ENCODE measurements at places on chromosomes 3 and 15.
A peak's percentile ranks its signal among the peaks of the same experiment; 100 is the strongest.

- no peak for DNase-seq
These were observed 315.9 kb upstream of the TBL1XR1 start for GRCh38 chr3:177512945-177513814.

GRCh38 chr15:91944331-91944730 is 90.8 kb downstream of the SLCO3A1 start:
- DNase-seq: no peak

DNA sequence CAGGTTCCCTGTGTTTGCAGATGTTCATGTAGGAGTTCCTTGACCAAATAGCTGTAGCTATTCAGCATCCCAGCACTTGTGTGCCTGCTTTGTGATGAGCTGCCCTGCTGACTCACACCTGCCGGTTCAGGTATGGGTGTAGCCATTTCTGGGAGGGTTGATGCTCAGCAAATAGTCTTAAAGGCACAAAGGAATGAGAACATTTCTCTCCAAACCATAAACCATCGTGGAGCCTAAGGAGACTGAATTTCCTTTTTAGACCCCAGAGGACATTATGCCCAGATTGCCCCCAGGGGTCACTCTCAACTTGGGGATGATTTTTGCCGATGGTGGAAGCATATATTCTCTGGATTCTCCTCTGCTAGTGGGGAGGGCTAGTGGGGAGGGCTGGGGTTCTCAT is 80.6 kb downstream of the ADAMTSL3 start:
- DNase-seq: no peak

DNA sequence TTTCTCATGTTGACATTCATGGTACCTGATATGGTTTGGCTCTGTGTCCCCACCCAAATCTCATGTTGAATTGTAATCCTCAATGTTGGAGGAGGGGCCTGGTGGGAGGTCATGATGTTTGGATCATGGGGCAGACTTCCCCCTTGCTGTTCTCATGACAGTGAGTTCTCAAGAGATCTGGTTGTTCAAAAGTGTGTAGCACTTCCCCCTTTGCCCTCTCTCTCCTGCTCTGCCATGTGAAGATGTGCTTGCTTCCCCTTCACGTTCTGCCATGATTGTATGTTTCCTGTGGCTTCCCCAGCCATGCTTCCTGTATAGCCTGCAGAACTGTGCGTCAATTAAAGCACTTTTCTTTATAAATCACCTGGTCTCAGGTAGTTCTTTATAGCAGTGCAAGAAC is 3.3 kb upstream of the UBL7 start:
- DNase-seq: no peak

DNA sequence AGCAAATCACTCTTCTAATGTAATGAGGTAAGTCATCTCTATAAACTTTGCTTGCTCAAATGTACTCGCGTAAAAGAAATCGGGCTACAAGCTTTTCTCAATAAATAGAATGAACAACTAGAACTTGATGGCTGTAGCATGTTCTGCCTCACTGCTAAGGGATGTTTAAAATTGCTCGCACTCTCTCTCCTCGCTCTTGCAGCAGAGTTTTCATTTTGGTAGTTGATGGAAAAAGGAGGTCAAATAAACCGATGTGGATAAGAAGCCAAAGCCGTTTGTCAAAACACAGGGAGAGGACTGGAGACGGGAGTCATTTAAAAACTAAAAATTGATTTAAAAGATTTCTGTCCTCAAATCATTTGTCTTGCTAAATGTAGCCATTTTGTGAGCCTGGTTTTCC is 53.3 kb downstream of the ANXA2 start:
- no peak for DNase-seq

GRCh38 chr3:50172626-50173220 is 17.6 kb downstream of the SEMA3F start:
- DNase-seq: no peak

DNA sequence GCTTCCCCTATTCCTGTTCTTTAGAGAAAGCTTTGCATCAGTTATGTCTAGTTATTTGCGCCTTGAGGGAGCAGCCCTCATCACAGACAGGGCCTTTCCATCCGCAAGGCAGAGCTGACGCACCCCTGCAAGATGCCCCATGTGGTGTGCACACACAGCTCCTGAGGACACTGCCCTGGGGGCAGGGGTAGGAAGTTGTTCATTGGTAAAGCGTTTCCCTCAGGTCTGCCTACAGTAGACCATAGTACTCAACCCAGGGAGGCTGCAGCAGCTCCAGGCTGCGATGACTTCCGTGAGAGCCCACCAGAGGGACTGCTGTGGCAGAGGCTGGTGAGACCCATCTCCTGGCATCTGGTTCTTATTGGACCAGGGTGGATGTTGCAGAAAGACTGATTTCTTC is 55.1 kb upstream of the PLXNA1 start:
- peak; percentile 34 for DNase-seq

DNA sequence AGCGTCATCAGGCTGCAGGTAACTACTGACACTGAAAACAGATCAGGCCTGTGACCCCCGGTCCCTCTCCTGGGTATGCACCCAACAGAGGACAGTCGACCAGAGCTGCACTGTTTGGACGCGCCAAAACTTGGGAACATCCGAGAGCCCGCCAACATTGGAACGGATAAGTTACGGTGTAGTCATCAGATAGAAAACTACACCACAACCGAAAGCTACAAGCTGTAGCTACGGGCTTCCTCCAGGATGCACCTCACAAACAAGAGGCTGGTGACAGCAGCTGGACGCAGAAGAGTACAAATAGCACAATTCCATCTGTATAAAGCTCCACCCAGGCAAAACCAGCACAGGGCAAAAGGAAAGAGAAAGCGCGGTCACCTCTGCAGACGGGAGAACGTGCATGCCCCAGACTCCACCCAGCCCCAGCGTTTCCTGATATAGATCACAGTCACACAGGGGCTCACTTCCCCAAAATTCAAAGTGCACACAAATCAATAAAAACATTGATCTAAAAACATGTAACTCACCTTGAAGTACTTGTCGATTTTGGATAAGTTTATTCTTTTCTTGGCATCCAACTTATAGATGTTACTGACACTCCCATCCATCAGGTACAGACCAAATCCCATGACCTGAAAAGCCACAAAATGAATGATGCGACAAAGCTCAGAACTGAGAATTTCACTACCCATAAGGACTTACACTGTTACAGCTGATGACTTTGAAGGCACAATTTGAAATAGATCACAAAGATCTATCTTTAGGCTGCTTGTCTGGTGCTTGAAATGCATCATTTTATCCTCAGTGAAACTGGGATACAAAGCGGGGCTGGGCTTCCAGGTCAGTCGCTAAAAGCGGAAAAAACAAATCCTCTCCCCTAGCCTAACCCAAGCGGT is 43.3 kb downstream of the CYFIP1 start:
- no peak for DNase-seq

- no peak for DNase-seq
These were observed 184.6 kb downstream of the GOLGA6L6 start for GRCh38 chr15:20356911-20357480.

DNA sequence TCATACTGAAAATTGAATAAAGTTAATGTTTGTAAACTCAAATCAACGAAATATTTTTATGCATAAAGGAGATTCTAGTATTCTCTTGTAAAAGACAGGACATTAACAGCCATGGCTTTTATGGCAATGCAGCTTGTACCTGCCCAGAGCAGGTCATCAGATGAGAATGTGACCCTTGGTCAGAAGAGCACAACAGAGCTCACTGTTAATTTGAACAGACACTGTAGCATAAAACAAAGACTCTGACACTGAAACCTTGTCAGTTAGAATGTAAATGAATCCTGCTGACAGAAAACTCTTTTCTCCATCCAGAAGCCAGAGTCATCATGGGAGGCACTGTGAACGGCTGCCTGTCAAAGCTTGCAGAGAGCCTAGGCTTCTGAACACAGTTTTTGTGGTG is 410.6 kb downstream of the RAP2B start:
- no peak for DNase-seq

DNA sequence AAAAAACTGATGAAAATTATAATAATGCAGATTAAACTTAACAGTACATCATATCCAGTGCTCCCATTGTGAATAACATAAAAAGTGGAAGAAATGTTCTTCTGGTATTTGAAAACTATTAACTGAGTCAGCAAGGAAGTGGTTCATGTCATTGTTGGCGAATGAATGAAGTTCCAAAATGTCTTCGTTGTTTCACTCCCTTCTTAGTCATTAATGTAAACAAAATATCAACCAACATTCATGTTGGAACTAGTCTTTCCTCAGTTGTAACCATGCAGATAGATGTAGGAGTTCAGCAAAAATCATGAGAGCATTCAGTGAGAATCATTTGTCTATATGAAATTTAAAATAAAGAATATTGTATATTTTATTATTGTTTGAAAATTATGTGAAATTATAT is 44.1 kb upstream of the ICE2 start:
- DNase-seq: peak; percentile 47

DNA sequence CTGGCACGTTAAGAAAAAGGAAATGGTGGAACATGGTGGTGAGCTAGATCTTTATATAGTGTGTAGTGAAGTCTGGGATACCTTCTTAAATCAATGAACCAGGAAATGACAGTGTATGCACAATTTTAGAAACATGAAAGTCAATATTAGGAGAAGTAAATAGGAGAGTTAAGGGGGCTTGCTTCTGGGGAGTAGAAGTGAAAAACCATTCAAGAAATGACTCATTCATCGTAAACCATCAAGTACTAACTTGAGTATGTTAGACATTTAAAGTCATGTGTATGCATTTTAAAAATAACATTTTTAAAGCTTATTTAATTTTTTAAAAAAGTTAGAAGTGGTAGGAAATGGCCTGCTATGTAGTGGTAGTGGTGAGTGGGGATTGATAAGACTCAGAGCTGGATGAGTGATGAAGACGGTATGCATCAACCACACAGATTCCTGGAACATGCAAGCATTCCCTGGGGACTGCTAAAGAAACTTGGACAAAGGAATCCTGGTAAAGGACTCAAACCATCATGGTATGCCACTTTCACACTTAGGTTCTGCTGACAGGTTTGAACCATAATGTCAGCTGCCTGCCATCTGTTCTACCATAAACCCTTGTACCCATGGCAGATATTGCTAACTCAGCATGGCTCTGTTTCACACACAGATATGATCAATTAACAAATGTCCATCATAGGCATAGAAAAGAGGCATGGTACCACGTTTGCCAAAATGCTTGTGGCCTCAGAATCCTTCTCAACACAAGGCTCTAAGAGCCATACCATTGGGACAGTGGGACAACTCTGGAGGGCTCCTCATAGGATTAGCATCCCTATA is 28.9 kb upstream of the MITF start:
- DNase-seq: peak; percentile 88

GRCh38 chr3:50171540-50172301 is 16.6 kb downstream of the SEMA3F start:
- DNase-seq: no peak

DNA sequence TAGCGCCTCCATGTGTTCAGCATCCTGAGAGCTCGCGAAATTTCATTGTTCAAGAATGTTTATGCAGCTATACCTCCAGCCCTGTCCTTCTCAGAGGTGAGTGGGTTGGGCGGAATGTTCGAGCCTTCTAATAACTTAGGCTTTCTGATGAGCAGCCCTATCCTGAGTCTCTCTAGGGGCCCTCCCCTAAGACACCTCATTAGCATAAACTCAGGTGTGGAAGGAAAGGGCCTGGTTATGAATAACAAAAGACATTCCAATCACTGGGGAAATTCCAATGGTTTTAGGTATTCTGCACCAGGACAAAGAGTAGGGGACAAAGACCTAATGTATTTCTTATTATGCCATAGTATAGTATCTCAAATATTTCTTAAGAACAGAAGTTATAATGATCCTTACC is 138.1 kb upstream of the PDZRN3 start:
- DNase-seq: no peak

GRCh38 chr15:62469478-62469873 is 304.4 kb upstream of the C2CD4B start:
- peak; percentile 63 for DNase-seq

DNA sequence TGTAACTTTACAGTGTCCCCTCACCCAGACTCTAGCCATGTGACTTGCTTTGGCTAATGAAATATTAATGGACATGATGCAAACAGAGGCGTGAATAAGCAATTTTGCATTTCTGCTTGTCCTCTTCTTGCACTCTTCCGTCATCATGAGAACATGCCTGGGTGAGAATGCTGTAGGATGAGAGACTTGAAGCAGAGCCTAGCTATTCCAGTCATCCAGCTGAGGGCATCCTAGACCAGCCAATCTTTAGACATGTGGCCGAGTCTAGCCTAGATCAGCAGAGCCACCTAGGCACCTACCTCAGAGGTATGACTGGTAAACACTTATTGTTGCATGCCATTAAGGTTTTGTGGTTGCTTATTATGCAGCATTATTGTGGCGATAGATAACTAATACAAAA is 450.5 kb upstream of the AZI2 start:
- DNase-seq: no peak

- DNase-seq: no peak
These were observed 132.6 kb downstream of the TNIK start for GRCh38 chr3:171327441-171328174.

DNA sequence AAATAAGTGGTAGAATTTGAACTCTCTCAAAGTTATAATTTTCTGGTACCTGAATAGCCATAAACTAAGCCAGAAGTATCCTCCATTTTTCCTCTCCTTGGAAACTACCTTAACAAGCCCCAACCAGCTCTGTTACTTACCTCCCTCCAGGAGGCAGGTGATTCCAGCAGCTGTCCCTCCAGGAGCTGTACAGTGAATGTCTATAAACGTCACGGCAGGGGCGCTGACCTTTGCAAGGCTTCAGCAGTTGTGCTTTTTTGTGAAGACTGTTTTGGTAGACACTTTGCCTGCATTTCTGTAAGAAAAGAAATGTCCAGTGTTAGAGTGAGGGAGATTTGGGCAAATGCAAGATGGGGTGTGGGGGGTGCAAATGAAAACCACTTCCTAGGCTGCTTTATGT is 67.2 kb downstream of the LEO1 start:
- DNase-seq: no peak

- no peak for DNase-seq
These were observed 750.7 kb upstream of the CFAP20DC start for GRCh38 chr3:59800481-59800880.

DNA sequence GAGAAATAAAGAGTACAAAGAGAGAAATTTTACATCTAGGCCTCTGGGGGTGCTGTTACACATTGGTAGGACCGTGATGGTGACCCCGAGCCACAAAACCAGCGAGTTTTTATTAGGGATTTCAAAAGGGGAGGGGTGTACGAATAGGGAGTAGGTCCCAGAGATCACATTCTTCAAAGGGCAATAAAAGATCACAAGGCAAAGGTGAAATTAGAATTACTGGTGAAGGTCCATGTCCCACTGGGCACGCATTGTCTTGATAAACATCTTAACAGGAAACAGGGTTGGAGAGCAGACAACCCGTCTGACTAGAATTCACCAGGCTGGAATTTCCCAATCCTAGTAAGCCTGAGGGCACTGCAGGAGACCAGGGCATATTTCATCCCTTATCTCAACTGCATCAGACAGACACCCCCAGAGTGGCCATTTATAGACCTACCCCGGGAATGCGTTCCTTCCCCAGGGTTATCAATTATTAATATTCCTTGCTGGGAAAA is 4.3 kb downstream of the IRAK2 start:
- no peak for DNase-seq

- no peak for DNase-seq
These were observed 1.9 kb downstream of the ARPP19 start for GRCh38 chr15:52566889-52567288.

Data from fibroblast of skin of right quadriceps (primary cell).